Stimulated activated CD8-positive, alpha-beta memory T cell treated with anti-CD3 and anti-CD28 coated beads, Interleukin-4, amount 100 ng/mL, for 4 hours (primary cell): ENCODE measurements at places on chromosomes 1 and 21.
A peak's percentile ranks its signal among the peaks of the same experiment; 100 is the strongest.

GRCh38 chr1:18945401-18945849 lies 11.1 kb downstream of the IFFO2 start:
- no peak for DNase-seq

- DNase-seq, result no peak
Observed at GRCh38 chr21:38899277-38899947, 93.7 kb downstream of the ETS2 start.

DNA sequence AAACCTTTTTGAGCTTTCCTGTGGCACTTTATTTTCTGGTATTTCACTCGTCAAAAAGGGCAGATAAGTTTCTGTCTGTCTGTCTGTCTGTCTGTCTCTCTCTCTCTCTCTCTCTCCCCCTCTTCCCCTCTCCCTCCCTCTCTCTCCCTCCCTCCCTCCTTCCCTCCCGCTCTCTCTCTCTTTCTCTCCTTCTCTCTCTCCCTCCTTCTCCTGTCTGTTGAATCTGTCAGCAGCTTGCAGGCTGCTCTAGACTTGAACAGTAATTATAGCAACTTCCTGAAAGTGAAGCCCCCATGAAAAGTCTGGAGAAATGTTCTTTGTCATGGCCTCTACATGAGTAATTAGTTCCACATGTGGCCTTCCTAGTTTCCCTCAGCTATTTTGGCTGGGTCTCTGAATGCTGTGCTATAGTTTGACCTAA lies 275.2 kb upstream of the C1orf105 start:
- no peak for DNase-seq

- DNase-seq, result no peak
Observed at GRCh38 chr1:96096613-96097321, 624.8 kb upstream of the PTBP2 start.

DNA sequence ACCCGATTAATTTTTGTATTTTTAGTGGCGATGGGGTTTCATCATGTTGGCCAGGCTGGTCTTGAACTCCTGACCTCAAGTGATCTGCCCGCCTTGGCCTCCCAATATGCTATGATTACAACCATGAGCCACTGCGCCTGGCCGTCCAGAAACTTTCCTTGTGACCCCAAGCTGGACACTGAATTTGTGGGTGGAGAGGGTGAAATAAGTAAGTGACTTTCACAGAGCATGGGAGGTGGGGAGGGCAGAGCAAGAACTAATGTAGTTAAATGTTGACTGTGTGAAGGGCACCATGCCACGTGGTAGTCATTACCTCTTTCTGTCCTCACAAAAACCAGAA lies 2.7 kb upstream of the UTP11 start:
- no peak for DNase-seq

- no peak for DNase-seq
Observed at GRCh38 chr1:198273748-198274295, 117.0 kb downstream of the NEK7 start.

DNA sequence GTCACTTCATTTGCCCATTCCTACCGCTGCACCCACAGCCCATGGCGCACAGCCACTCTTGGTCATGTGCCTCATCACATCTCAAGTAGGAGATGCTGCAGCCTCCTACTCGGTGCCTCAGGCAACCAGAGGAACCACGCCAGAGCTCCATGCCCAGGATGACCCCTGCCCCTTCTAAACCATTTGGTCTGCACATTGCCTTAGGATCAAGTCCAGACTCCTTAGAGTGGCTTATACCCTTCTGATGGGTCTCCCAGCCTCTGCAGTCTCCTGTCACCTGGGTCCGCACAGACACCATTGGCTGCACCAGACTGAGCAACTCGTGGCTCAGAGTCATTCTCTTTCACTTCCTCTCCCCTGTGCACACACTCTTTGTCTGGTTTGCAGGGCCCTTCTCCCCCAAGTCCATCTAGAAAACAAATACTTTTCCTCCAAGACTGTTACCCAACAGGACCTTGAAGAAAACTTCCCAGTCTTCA lies 2.2 kb upstream of the ADORA3 start:
- no peak for DNase-seq

- DNase-seq, result no peak
Observed at GRCh38 chr1:159933347-159933746, 8.0 kb upstream of the TAGLN2 start.

DNA sequence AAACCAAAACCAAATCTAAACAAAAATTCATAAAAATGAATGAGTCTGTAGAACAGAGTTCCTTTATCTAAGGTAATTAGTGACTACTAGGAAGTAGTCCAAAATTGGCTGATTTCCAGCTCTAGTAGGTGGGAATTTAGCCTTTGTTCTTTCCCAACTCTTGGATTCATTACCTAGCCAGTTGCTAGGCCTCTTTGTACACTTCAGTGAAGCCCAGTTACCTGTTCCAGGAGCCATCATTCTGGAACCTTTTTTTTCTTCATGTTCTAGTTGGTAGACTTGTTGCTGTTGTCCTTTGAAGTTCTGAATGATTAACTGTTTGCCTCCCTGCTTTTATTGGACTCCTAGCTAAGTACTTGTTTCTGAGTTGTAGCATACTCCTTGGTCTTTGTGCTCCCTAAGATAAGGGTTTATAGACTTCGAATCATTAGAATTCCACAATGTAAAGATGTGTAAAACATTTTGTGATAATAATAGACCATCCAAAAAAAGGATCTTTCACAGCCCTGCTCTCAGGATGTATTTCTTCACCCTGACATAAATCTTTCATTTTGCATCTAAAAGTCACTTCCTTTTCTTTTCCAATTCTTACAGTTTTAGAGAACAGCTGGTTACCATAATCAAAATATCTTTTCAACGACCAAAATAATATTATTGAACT lies 9.8 kb downstream of the PLA2G4A start:
- DNase-seq, result no peak

DNA sequence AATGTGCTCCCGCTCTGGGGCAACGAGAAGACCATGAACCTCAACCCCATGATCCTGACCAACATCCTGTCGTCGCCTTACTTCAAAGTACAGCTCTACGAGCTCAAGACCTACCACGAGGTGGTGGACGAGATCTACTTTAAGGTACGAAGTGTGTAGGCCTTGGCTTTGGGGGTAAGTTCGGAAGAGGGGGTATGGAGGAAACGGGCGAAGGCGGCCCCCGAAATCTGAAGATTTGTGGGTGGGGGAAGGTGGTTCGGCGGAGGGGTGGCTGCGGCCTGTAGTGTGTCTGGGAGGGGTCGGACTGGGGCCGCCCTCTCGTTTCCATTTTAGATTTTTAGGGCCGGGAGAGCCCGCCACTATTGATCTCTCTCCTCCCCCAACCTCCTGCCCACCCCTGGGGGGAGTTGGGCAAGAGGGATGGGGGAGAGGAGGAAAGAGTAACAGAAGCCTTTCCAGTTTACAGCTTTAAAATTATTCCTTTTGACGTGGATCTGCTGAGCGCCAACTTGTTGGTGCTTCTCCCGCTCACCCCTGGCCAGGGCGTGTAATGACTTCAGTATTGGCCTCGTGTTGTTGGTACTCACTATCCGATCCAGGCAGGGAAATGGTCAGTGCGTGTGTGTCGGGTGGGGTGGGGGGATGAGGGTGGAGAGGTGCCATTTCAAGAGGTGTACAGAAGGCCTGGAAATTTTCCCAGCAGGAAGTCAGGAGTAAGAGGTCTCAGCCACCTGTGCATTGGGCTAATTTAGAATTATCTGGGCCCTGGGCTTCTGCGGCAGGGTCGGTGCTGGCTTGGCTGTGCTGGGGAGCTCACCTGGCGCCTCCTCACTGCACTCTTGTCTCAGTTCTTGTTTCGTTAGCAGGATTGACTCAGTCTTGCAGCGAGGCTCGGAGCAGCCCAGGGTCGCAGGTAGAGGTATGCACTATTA lies 880 bp downstream of the PRPF38B start:
- peak; percentile 48 for DNase-seq

- DNase-seq, result no peak
Observed at GRCh38 chr1:70319750-70320149, 34.8 kb downstream of the ANKRD13C start.

GRCh38 chr1:31830065-31830464 lies 14.2 kb upstream of the SPOCD1 start:
- no peak for DNase-seq

DNA sequence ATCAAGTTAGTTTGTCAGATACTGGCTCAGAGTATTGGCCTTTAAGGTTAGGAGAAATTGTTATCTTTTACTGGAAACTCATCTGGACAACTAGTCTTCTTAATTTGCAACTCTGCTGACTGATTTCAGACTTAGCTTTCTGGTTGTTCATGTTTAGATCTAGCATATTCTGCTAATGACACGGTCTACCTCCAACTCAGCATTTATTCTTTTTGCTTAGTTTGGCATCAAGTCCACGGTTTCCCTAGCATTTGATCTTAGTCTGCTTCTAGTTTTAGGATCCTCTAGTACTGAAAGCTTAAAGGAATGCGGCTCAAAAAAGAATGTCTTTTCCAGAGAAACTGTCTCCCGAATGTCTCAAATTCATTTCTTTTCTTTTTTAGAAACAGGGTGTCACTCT lies 75.6 kb upstream of the SLFNL1 start:
- no peak for DNase-seq

DNA sequence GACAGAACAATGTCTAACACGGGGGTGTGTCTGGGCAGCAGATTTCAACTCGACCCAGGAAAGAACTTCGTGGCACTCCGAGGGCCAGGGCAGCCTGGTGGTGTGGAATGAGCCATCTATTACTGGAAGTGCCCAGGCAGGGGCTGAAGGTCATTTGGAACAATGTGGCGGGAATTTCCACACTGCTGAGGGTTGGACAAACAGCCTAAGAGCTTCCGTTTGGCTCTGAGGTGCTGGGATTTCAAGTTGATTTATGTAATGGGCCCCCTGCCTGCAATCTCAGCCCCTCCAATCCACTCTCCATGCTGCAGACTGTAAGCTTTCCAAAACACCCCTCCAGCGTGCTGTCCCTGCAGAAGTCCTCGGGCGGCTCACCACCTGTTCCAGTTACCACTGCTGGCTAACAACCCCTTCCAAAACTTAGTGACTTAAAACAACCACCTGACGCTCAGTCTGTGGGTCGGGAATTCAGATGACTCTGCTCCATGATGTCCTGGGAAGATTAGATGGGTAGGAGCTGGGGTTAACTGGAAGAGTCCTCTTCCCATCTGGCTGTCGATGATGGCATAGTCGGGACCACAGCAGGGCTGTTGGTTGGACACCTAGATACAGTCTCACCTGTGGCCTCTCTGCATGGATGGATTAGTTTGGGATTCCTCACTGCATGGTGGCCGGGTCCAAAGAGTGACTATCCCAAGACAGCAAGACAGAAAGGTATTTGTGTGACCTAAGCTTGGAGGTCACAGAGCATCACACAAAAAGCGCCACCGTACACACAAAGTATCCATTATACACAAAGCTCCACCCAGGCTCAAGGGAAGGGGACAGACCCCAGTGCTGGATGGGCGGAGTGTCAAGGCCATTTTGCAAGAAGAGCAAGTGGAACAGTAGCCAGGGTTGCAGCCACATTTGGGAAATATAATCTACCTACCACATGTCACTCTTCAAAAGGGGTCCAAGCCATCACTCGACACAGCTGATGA lies 89.7 kb upstream of the IFFO2 start:
- DNase-seq, result no peak

- no peak for DNase-seq
Observed at GRCh38 chr1:167669209-167670124, 39.4 kb downstream of the RCSD1 start.

GRCh38 chr1:218027152-218027551 lies 257.9 kb upstream of the RRP15 start:
- no peak for DNase-seq

GRCh38 chr1:117825414-117825813 lies 104.0 kb downstream of the GDAP2 start:
- DNase-seq, result no peak

GRCh38 chr1:117541003-117541402 lies 64.8 kb upstream of the TENT5C start:
- DNase-seq, result no peak

DNA sequence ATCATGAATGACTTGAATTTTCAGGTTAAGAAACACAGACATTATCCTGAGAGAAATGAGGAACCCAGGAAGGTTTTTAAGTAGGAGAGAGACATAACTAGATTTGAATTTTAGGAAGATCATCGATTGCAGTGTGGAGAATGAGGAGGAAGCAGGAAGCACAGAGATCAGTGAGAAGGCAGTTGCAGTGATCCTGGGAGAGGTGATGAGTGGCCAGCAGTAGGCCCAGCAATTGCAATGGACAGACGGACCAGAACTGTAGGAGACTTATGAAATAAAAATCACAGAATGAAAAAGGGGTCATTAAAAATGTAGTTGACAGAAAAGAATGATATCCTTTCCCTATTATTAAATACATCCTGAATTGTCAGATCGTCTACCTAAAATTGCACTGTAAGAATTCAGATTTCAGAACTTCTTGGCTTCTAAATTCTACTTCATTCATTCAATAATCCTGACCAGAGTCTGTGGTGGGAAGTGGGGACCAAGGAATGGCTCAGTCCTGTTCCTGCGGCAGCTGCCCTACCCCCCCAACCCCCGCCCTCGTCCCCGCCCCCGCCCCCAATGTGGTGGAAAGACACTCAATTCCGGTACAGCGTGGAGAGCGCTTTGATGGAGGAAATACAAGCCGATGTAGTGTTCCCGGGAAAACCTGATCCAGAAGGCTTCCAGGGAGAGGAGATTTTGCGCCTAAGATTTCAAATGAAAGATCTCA lies 35.1 kb downstream of the SLC2A1 start:
- no peak for DNase-seq

DNA sequence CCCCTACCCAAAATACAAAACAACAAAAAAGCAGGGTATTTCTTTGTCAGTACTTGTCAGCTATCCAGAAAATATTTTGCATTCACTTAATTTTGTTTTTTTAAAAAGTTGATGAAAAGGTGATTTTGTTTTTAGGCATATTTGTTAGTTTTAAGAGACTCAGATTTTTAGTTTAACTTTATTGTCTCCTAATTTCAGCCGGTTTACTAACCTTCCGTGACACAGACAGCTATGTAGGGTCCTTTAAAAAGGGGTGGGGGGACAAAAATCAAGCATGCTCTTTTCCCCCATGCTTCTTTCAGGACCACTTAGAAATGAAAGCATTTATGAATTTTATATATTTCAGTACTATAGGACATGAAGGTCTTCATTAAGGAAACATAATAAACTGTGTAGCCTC lies 1.6 kb downstream of the PBX1 start:
- DNase-seq, result no peak

DNA sequence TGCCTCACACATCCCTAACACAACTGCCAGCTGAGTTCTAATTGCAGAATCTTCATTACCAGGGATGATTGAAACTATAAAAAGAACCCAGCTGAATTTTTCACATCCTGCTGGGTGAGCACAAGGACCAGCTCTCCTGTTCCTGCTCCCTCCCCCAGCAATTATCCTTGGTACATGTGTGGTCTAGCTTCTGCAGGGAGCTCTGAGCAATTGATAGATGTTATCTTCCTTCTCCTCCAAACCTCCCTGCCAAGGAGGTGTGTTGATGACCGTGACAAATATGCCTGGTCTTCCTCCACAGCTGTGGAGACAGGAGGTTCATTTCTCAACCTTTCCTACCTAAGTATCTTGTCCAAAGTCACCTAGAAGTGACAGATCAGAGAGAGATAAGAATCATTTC lies 65.3 kb upstream of the MAN1A2 start:
- DNase-seq, result no peak
